ENCODE measurements at places on chromosomes 5 and 9.

DNA sequence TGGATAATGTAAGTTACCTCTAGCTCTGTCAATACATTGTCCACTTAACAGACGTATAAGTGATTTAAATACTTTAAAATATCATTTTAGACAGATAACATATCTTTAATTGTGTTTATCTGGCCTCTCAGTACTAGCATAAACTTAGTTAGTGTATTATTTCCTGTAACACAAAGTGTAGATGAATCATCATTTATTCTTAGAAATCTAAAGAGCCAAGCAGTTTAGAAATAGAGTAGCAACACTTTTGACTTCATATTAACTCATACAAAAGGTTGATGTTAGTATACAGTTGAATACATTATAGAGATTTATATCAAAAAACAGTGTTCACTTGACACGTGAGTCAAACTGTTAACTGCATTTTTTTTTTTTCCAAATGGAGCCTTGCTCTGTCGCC is 18.0 kb downstream of the NCBP1 start:
- DNase-seq, result no peak

DNA sequence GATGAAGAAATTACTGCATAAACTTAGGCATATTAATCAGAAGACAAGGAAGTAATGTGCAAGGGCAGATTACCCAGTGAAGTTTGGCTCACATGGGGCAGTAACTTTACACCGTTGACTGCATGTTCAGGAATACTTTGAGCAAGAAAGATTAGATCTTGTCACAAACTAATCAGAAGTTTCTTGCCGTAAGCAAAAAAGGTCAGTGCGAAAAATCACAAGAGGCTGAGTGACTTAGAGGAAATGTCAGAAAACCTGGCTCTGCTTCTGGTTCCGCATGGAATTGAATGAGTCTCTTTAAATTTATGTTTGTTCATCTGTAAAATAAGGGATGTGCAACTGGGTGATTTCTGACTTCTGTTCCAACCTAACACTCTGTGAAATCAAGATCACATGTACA is 64.4 kb downstream of the PARP8 start:
- no peak for DNase-seq

DNA sequence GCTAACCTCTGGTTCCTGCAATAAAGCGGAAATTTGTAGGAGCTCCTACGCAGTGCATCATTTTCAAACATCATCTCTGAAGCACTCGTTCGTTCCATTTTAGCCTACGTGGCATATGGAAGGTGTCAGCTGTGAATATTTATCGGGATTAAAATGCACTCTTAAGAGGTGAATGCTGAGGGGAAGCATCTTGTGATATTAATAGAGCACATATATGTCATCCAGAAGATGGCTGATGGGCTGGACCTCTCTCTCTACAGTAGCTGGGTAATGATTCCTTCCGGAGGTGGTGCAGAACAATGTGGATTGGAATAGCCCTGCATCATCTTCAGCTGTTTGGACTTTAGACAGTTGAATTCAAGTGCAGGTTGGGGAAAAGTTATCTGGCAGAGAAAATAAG is 478.7 kb downstream of the DMAC1 start:
- peak; percentile 91 for DNase-seq

- DNase-seq, result peak; percentile 7
These were observed 176.7 kb upstream of the ADAMTSL1 start for GRCh38 chr9:18297056-18297841.

- DNase-seq, result no peak
These were observed 15.3 kb upstream of the GRXCR2 start for GRCh38 chr5:145887976-145888574.

- no peak for DNase-seq
These were observed 49.5 kb downstream of the NR3C1 start for GRCh38 chr5:143354025-143354424.

GRCh38 chr9:1653282-1653681 is 361.9 kb upstream of the SMARCA2 start:
- no peak for DNase-seq

GRCh38 chr5:54360925-54361662 is 50.7 kb upstream of the ARL15 start:
- DNase-seq, result no peak

Data from NCI-H524 (cell line).